H4 (cell line): ENCODE measurements at places on chromosomes 13 and 19. TPM values are rescaled to one million over a fixed set of nuclear protein-coding genes. Genes with fewer than 3 reads are reported as not detected.

GRCh38 chr13:89822467-89822866 lies 1525.0 kb upstream of the MIR17HG start:
- no peak for DNase-seq

DNA sequence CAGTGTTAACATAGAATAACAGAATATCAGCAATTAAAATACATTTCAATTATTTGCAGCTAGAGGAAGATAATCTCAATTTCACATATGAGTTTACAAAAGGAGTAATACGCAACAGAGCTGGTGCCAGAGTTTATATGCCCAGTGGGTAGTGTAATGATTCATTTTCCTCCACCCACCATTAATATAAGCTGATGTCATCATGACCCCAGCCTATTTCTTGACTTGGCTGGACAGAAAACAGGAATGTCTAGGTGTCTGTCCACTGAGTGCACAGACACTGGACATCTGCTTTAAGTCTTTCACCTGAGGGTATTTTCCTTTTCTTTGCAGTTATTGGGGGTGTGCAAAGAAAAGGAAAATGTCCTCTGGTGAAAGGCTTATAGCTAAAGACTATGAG lies 335.5 kb downstream of the TBC1D4 start:
- DNase-seq, result no peak

The RNF17 gene
- not detected in 2 replicates for total RNA-seq

GRCh38 chr13:43364210-43365038 lies 341.0 kb downstream of the DNAJC15 start:
- no peak for DNase-seq

The GRK1 gene
- not detected in 2 replicates for total RNA-seq
